ENCODE measurements at places on chromosomes 1 and 21. TPM values are rescaled to one million over a fixed set of nuclear protein-coding genes. Genes with fewer than 3 reads are reported as not detected.
A peak's percentile ranks its signal among the peaks of the same experiment; 100 is the strongest.

Gene SPRR5
- not detected for total RNA-seq

DNA sequence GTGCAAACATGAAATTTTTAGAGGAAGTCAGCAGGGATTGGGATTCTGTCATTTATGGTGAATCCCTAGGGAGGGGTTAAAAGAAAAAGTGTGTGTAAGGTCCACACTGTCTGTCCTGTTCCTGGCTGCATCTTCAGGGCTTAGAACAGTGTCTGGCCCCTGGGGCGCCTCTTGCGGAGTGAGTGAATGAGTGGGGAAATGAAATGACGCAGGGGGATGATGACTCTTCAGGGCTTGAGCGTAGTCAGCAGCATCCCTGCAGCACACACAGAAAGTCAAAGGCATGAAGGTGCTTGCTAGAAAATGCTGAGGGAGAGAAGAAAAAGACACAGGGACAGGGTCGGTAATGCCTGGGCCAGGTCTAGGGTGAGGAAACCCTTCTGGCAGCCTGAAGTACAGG lies 57.8 kb downstream of the PGBD5 start:
- no peak for DNase-seq
- H3K4me1 ChIP-seq, result no peaks in the 10 kb centered on the region
- no peak overlapping the region for H3K4me3 ChIP-seq
- no peaks in the 10 kb centered on the region for H3K27me3 ChIP-seq
- no peak overlapping the region for H3K27ac ChIP-seq

- no peaks in the 10 kb centered on the region for H3K36me3 ChIP-seq
- no peak overlapping the region for H3K4me3 ChIP-seq
- no peaks in the 10 kb centered on the region for H3K27me3 ChIP-seq
- no peak overlapping the region for H3K27ac ChIP-seq
- H3K4me1 ChIP-seq, result no peaks in the 10 kb centered on the region
- no peak for DNase-seq
Measured at GRCh38 chr1:69269491-69269890, 298.2 kb upstream of the LRRC7 start.

Gene OR2T29
- total RNA-seq, result not detected

- H3K27ac ChIP-seq, result no peak overlapping the region
- H3K4me1 ChIP-seq, result no peaks in the 10 kb centered on the region
Measured at GRCh38 chr1:86854352-86854751, 59.6 kb downstream of the SELENOF start.

DNA sequence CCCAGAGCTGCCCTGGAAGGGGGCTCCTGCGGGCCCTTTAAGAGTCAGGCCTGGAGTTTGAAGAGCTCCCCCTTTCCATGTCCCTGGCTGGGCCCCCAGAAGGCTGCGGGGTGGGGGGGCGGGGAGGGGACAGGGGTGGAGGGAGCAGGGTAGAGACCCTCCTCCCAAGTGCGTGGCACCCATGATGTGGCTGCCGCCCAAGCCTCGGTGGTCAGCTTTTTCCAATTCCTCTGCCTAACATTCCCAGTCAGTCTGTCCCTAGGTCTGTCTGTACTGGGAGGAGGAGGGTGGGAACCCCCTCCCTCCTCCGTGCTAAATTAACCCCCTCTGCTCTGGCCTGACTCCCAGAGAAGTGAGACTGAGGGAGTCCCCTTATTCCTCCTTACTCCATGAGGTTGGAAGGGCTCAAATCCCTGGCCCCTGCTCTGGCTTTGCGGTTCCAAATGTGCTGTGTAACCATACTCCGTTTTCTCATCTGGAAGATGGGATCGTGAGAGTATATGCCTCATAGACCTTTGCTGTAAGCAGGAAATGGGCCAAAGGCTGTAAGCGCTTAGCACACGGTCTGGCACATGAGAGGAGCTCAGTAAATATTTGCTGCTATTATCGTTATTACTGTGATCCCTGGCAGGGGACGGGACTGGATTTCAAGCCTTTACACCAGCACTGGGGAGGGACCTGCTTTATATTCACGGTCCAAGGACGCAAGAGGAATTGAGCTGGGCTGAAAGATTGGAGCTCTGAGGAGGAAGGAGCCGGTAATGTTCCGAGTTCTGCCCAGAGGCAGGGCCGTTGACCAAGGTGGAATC lies 658 bp upstream of the COL16A1 start:
- H3K27me3 ChIP-seq, result no peaks in the 10 kb centered on the region
- DNase-seq, result peak; percentile 45
- H3K4me1 ChIP-seq, result peaks cover 14% of the 10 kb centered on the region
- peak overlapping the region; percentile 4 for H3K4me3 ChIP-seq

Gene OR2AJ1
- total RNA-seq, result not detected

GRCh38 chr1:3126756-3127678 lies 58.0 kb downstream of the PRDM16 start:
- H3K27ac ChIP-seq, result no peak overlapping the region
- no peaks in the 10 kb centered on the region for H3K36me3 ChIP-seq
- no peaks in the 10 kb centered on the region for H3K27me3 ChIP-seq
- H3K4me1 ChIP-seq, result no peaks in the 10 kb centered on the region
- no peak overlapping the region for H3K4me3 ChIP-seq

DNA sequence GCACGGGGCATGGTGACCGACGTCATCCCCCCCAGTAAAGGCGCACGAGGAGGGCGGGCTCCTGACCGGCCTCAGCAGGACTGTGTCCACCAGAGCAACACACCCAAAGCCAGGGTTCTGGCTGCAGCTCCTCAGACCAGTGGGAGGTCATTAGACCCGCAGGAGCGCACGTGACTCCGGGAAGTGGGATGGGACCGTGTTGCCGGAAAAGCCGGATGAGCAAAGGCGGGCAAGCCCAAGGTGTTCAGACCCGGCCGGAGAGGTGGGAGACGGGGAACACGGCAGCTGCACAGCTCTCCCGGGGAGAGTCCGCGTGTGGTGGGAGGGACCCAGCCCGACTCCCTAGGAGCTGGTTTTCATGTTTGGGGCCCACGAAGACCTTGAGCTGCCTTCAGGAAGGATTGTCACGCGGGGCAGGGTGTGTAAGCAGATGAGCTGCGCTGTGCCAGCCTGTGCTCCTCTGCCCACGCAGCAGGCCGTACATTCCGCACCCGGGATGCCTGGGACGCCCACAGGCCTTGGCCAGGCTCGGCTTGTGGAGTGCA lies 20.6 kb upstream of the TRAPPC10 start:
- no peak for DNase-seq
- no peak overlapping the region for H3K27ac ChIP-seq
- no peaks in the 10 kb centered on the region for H3K4me1 ChIP-seq
- no peaks in the 10 kb centered on the region for H3K36me3 ChIP-seq
- no peak overlapping the region for H3K4me3 ChIP-seq

DNA sequence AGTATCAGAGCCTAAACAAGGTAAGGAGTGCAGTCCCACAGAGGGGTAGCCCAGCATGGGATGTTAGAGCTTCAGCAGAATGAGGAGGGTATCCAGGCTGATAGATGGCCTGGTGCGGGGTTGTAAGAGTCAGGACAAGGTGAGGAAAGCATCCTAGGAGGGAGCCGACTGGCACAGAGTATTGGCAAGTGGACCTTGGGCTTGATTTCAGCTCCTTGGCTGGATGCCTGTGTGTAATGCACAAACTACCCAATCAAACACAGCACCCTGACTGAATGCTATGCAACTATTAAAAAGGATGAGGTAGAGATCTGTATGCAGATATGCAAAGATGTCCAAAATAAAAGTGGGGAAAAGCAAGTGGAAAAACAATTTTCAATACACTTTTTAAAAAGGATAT lies 18.0 kb downstream of the DENND2C start:
- H3K27me3 ChIP-seq, result no peaks in the 10 kb centered on the region
- H3K36me3 ChIP-seq, result no peaks in the 10 kb centered on the region

DNA sequence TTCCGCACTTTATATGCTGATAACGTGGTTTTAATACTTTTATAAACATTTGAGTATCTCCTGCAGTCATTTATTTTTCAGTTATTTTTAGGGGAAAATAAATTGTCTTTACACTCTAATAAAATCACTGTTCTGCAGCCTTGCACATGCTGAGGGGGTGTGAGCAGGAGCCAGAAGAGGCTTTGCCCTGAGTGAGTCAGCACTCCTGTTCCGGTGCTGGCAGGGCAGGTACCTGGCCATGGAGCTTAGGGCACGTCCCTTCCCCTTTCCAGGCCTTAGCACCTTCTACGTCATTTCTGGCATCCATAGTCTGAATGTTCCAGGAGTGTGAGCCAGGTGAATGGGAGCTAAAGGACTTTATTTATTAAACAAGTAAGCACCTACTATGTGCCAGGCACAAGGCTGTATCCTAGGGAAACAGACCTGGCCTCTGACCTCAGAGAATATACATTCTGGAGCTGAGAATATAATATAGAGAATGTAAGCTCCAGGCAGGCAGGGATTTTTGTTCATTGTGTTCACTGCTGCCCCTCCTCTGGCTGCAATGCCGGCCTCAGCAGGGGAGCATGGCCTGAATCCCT lies 402.9 kb downstream of the PTPRU start:
- H3K4me3 ChIP-seq, result no peak overlapping the region
- DNase-seq, result no peak
- no peaks in the 10 kb centered on the region for H3K27me3 ChIP-seq
- no peaks in the 10 kb centered on the region for H3K4me1 ChIP-seq

DNA sequence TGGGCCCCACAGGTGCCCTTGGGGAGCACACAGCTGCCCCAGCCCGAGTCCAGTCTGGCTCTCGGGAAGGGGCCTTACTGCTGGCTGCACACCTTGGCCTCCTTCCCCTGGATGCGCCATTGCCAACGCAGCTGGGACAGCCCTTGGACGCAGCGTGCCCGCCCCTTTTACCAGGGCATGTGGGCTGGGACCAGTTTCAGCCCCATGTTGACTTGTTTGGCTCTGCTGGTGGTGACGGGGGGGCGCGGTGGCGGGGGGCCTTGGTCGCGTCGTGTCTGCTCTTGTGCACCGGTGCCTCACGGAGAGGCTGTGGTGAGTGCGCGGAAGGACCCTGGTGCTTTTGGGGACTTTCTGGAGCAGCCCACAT lies 19.6 kb downstream of the SKI start:
- peaks cover 39% of the 10 kb centered on the region for H3K4me1 ChIP-seq
- H3K36me3 ChIP-seq, result no peaks in the 10 kb centered on the region
- no peak overlapping the region for H3K27ac ChIP-seq
- DNase-seq, result no peak
